Epithelial cell of umbilical artery (primary cell): ENCODE measurements at places on chromosomes 2 and 18. TPM values are rescaled to one million over a fixed set of nuclear protein-coding genes. Genes with fewer than 3 reads are reported as not detected.

Gene AOX1
- 0.32 and 2.0 TPM in 2 replicates for total RNA-seq

Gene LIPG
- 88.9 and 150 TPM in 2 replicates for total RNA-seq

Gene NGEF
- under 0.01 TPM in 1 of 2 replicates, not detected in the other for total RNA-seq

Gene DTNA
- total RNA-seq = 7.1 and 9.1 TPM in 2 replicates

Gene MDH1B
- under 0.01 and 0.61 TPM in 2 replicates for total RNA-seq

Gene BOLL
- not detected in 2 replicates for total RNA-seq

Gene MSH6
- total RNA-seq = 42.6 and 63.8 TPM in 2 replicates

Gene MROH2A
- total RNA-seq = not detected in 2 replicates

Gene TMEM247
- not detected in 2 replicates for total RNA-seq

Gene MATN3
- 1.4 and 2.3 TPM in 2 replicates for total RNA-seq

Gene USP14
- 28.6 and 34.0 TPM in 2 replicates for total RNA-seq

Gene TXNDC2
- not detected in 2 replicates for total RNA-seq

Gene POTEE
- total RNA-seq = not detected in 2 replicates

Gene LYG1
- not detected in 2 replicates for total RNA-seq

Gene KCNIP3
- 0.97 and 1.1 TPM in 2 replicates for total RNA-seq

Gene FARSB
- total RNA-seq = 15.6 and 17.2 TPM in 2 replicates

Gene KIAA1328
- total RNA-seq = 4.2 and 4.6 TPM in 2 replicates

Gene RGPD5
- total RNA-seq = 25.4 and 46.1 TPM in 2 replicates

Gene CCBE1
- 0.97 and 1.2 TPM in 2 replicates for total RNA-seq
